Putamen (tissue), 1 donor: ENCODE measurements at places on chromosomes 12 and 14.

- no peak for DNase-seq
Observed at GRCh38 chr14:84421621-84422020, 1108.3 kb upstream of the FLRT2 start.

GRCh38 chr14:72472845-72473244 lies 421.1 kb downstream of the DPF3 start:
- no peak for DNase-seq

DNA sequence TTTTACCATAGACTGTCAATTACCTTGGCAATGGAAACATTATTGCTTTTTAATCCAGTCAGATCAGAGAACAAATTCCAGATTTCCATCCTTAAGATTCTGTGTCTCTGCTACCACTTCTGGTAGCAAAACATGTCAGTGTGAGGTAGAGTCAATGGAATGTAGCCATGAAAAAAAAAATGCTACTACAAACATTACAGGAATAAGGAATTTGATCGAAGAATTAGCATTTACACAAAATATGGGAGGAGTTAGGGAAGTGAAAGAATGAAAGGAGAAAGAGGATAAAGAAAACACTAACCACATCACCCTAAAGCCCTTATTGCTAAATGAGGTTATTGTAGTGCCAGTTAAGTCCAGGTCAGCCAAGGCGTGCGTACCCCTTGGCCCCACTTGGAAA lies 9.2 kb downstream of the MED21 start:
- no peak for DNase-seq

- DNase-seq = peak; percentile 32
Observed at GRCh38 chr12:26460361-26460760, 265.0 kb downstream of the SSPN start.

DNA sequence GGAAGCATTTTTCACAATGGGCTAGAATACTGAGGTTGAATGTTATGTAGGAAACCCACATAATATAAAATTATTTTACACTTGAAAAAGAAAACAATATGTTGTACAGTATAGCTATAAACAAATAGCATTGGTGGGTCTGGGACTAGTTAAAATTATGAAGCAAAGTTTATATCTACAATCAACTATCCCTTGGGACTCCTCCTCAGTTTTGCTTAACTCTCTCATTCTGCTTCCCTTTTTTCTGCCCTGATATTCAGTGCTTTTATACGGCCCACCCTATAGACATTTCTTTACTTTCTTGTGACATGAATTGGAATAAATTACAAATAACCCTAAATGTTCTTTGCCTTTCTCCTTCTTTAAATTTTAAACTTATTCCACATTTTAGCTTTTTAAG lies 300.5 kb downstream of the FBXL14 start:
- no peak for DNase-seq

DNA sequence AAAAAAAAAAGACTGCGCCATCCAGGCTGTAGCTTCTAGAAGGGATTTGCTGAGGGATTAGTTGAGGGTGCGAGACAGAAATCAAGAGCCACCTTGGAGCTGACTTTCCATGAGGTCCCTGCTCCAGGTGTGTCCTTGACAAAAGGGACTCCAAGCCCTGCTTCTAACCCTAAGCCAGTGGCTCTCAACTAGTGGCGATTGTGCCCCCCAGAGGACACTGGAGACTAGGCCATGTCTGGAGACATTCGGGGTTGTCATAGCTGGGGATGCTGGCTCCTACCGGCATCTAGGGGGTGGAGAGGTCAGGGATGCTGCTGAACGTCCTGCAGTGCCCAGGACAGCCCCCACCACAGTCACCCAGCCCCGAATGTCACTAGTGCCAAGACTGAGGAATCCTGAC lies 40.6 kb downstream of the SPRING1 start:
- no peak for DNase-seq

DNA sequence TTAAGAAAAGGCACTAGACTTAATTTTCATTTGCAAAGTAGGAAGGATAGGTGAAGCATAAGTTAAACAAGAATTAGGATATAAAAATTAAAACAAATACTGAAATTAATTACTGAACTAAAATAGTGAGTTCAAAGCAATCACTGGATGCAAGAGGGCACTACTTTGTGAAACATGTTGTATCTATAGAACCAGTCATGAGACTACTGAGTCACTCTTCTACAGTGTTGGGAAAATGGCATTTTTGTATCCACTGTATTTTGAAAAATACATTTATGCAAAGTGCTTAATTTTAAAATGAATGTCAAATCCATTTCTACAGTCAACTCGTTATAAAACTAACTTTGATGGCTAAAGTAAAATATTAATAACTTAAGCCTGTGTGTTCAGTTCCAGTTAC lies 47.9 kb downstream of the SEL1L start:
- no peak for DNase-seq

DNA sequence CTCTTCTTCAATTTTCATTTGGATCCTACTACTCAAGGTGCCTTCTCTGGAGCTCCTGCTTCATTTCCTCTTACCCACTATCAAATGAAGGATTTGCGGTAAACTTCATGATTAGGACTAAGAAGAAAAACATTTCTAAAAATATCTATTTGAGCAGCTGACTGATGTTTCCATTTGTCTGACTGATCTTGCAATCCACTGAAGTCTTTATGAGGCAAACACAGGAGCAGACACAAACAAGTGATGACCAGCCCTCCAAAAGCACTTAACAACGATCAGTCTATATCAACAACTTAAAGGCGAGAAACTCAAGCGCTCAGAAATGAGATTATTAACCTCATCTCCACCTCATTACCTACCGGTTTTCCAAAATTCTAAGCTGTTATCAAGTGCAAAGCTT lies 26.2 kb downstream of the OSBPL8 start:
- DNase-seq = no peak

DNA sequence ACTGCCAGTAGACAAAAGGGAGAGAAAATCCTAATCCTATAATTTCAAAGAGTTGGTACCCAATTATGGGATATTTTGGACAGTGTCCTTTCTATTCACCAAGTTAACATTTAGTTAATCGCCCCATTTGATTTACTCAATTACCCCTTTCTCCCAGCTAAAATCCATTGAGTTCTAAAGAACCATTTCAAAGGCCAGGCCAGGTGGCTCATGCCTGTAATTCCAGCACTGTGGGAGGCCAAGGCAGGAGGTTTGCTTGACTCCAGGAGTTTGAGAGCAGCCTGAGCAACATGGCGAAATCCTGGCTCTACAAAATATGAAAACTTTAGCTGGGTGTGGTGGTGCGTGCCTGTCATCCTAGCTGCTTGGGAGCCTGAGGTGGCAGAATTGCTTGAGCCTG lies 5.5 kb upstream of the GPR19 start:
- DNase-seq = no peak

GRCh38 chr12:82912406-82912805 lies 225.7 kb downstream of the TMTC2 start:
- no peak for DNase-seq

DNA sequence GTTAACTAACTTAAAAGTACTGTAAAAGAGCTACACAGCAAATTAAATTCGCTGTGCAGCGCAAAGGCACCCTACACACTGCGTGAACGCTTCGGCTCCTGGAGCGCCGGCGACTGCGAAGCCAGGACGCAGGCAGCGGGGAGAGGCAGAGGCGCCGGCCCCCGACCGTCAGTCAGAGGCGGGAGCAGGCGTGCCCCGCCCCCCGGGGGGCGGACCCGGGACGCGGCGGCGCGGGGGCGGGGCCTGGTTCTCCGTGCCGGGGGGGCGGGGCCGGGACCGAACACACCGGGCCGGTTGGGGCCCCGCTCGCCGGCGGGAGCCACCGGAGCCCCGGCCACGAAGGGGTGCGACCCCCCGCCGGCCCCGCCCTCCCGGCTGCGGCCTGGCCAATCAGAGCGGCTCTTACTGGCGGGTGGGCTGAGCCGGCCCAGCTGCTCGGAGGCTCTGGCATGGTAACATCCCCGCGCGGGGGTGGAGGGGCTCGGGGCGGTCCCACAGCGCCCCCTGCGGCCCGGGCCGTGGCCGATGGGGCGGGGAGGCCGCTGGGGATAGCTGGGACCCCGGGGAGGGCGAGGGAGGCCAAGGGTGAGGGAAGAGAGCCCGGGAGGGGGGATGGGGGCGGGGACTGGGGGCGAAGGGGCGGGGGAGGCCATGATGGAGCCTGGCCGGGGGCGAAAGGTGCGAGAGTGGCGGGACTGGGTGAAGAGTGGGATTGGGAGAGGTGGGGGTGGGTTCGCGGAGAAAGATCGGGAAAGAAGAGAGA lies at the start of gene PRPF40B:
PRPF40B (plus strand) TSS at position 420 of the 763 bp plus-strand sequence; CDS start at position 450, 30 bp downstream.
- DNase-seq = peak; percentile 89

- no peak for DNase-seq
Observed at GRCh38 chr12:49541140-49541861, 2.5 kb downstream of the KCNH3 start.

DNA sequence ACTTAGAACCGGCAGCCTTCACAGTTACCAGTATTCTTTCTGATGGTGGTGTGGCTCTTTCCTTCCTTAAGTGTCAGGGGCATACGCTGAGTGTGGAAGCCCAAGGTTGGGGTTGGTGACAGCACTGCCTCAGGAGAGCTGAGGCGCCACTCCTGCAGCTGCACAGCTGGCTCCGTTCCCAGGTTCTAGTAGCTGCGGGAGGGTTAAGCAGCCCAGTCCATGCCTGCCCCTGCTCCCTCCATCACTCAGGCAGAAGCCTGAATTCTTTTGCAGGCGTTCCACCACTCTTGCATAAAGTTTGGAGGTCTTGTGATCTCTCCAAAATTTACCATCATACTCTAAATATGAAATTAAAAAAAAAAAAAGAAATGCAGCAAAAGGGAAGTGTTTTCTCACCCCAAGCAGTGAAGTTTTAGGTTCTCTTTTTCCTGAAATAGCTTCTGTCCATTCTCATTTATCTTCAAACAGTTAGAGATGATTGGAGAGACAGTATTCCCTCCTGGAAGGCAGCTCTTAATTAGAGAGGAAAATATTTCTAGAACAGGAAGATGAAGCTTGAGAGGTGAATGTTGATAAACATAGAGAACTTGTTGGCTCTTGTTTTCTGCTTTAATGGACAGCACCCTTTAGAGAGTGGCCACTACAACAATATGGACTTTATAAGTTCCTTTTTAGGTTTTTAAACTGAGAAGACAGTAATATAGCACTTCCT lies 136.1 kb downstream of the FGD4 start:
- peak; percentile 87 for DNase-seq

DNA sequence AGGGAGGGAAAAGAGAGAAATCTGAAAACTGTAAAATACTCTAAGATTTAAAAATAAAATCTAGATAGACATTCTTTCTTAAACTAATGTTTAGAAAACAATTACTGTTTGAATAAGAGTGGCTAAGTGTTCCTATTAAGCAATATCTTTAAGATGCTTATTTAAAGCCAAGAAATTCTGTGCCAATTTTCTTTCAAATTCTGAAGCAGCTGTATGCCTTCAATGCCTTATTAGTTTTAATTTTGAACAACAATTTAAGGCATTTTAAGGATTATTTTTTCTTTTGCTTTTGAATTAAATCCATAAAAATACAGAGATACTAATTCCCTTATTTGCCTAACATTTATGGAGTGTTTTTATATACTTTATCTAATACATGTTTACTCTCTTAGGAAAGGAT lies 50.3 kb upstream of the KITLG start:
- no peak for DNase-seq

GRCh38 chr14:24243336-24243836 lies 963 bp upstream of the TINF2 start:
- DNase-seq = no peak

- no peak for DNase-seq
Observed at GRCh38 chr14:101084436-101084826, 180.9 kb upstream of the RTL1 start.

DNA sequence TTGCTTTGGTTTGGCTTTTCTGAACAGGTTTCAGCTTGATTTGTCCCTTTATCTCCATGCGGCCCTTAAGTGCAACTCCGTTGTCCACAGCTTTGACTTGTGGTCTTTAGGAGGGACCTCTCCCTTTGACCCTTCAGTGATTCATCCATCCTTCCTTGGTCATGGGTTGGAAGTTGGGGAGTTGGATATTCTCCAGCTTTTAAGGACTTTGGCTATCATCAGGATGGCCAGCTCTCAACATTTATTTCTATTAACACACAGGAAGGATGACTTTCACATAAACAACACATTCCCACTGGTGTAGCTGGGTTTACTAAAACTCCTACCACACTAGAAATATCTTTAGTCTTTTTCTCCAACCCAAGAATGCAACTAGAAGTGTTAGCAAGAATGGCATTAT lies 50.9 kb upstream of the E2F7 start:
- no peak for DNase-seq

- no peak for DNase-seq
Observed at GRCh38 chr14:94046696-94047250, 20.6 kb downstream of the OTUB2 start.

GRCh38 chr14:102075155-102075554 lies 11.7 kb downstream of the HSP90AA1 start:
- no peak for DNase-seq

DNA sequence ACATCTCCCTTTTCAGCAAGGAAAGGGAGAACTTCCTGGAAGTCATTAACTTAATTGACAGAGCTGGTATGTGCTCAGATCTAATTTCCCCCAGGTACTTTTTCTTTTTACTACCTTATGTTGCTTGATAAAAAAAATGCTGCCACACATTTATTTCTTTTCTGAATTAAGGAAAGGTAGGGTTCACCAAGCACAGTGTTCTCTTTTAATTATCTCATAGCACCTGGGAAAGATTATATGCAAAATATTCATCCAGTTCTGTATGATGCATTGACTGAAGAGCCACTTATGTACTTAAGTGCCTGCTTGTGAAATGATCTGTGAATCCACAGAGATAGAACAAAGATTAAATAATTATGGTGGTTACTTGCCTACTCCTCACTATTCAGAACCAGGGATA lies 25.1 kb downstream of the KCNC2 start:
- no peak for DNase-seq

- DNase-seq = no peak
Observed at GRCh38 chr12:75685617-75686225, 174.3 kb upstream of the KRR1 start.

DNA sequence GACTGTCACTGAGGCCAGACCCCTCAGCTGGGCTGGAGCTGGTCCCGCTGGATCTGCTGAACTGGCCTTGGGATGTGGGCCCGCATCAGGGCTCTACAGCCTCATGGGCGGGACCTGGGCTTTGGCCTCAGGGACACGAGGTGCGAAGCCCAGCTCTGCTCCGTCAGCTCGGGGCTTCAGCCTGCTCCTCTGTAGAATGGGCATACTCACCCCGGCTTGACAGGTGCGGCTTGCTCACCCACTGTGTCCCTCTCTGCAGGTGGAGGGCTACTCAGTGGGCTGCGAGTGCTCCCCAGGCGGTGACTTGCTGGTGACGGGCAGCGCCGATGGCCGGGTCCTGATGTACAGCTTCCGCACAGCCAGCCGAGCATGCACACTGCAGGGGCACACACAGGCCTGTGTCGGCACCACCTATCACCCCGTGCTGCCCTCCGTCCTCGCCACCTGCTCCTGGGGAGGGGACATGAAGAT lies 57.6 kb downstream of the BEGAIN start:
- no peak for DNase-seq
